ENCODE measurements at places on chromosomes 16 and 17.

DNA sequence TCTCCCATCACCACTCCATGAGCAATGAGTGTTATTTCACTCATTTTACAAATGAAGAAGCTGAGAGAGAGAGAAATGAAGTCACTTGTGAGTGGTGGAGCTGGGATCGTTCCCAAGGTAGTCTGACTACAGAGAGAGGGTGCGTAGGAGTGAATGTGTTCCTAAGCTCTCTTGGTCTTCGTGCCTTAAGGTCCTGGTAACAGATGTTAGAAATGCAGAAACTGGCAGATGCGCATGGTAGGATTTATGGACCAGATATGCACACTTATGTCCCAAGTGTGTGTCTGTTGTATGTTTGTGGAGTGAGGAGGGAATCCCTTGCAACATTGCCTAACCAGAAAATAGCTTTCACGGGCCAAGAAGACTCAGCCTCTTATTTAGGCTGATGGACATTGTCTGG, 93.2 kb upstream of the ZNF469 start:
- no peak for DNase-seq

- no peak for DNase-seq
Observed at GRCh38 chr17:57946798-57947358, 8.3 kb downstream of the CUEDC1 start.

DNA sequence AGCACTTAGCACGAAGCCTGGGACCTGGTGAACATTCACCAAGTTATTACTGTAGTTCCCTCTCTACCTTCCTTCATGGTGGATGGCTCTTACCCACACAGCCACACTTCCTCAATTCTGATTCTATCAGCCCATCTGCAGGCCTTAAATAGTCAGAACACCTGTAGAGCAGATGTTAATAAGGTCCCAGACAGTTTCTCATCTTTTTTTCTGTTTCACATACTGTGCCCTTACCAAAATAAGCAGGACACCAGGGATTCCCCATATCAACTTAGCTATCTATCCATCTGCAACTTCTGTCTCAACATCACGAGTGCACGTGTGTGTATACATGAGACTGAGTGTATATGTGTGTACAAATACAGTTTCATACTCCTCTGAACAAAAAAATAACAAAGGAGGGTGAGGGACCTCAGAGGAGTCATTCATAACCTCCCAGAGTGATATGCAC, 2.8 kb downstream of the RECQL5 start:
- DNase-seq = no peak

DNA sequence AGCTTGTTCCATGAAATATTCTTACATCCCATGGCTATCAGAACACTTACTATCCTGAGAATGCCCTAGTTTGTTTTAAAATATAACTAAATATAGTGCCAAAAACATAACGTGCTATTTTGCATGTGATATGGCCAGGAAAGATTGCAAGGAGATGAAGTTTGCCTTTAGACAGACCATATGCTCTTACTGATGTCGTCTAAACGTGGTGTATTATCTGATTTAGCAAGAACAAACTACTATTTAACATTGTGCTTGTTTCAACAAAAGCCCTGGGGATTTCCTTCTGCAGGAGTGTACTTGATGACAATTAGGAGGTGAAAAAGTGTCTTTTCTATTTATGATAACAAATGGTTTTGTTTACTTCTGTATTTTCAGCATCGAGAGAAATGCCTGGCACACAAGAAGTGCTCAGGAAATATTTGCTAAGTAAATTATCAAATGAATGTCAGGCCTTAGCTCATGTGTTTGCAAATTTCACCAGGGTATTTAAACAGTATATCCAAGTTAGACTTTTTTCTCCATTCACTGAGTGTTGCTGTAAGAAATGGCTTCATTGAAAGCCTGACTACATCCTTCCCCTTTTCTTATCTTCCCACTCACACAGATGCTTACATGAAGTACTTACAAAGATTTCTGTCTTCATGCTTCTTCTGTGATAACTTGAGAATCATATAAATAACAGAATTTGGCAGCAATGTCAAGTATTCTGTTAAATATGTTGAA, 1033.6 kb downstream of the CDH8 start:
- DNase-seq = no peak

DNA sequence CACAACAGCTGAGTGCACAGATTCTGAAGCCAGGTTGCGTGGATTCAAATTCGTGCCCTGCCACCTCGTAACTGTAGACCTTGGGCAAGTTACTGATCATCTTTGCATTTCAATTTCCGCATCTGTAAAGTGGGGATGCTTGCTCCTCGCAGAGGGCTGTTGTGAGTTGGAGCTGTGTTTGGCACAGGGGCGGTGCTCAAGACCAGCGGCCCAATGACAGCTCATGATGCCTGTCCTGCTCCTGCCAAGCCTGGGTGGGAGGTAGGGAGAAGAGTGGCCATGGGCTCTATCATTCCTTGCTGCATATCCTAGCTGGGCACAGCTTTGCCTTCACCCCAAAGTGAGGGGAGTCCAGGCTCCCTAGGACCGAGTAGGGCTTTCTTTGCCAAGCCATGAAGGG, 12.6 kb downstream of the NXPH3 start:
- no peak for DNase-seq

GRCh38 chr17:67360880-67361279, 5.5 kb downstream of the PSMD12 start:
- no peak for DNase-seq

GRCh38 chr16:894136-894535, 76.6 kb downstream of the LMF1 start:
- DNase-seq = no peak

- DNase-seq = no peak
Observed at GRCh38 chr17:61729690-61730268, 133.5 kb downstream of the BRIP1 start.

DNA sequence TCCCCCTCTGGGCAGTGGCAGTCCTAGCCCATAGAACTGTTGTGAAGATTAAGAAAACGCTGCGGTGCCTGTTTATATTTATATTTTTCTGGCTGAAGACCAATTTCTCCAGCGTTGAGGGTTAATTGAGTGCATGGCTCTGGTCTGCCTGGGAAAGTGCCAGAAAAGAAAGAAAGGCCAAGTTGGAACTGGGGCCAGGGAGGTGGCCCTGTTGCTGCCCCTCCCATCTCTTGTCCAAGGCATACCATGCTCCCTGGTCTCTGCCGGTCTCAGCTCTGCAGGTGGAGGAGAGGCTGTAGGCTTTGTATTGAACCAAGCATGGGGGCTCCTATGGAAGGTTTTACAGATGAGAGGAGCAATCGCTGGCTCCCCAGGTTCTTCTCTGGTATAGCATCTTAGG, 124.7 kb downstream of the MGAT5B start:
- DNase-seq = no peak

DNA sequence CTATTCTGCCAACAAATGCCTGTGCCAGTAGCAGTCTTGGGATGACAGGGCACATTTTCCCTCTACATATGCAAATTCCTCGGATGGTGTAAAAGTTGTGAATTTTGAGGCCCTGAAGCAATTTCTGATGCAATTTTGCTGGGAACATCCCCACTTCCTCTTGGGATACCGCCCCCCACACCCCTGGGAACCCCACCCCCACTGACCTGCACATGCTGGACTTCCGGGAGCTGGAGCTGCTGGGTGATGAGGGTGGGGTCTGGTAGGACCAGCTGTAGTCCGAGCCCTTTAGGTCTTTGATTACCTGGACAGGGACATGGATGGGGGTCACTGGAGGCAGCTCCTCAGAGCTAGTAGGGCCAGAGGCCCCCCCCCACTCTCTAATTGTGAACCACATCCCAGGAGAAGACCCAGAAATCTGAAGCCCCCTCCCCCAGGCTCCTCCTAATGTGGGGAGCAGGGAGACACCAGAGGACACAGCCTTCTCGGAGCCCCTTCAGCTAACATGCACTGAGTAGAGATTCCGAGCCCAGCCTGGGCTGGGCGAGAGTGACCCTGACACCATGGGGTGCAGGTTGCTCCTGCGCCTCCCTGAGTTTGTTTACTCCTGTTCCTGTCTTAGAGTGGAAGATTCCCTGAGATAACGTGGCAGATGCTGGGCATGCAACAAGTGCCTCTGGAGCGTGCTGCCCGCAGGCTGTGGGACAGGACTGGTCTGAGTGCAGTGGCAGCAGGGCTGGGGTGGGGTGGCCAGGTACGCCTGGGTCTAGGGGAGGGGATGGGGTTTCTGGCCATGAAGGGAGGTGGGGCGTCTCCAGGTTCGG, 9.0 kb downstream of the MTSS2 start:
- DNase-seq = peak; percentile 6

DNA sequence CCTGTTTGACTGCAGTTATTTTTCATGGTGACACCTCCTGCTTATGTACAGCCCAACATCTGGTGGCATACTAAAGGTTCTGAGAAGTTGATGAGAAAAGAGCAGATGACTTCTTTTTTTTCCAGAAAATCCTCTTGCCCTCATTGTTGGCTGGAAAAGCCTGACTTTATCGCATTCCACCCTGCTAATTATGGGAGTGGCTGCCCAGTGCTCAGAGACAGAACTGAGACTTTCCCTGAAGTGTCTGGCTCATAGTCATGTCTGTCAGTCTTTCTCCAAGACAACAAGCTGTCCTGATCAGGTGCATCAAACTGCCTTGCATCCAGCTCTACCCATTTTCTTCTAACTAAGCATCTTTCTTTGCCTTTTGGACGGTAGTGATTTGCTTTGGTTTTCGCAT, 355.2 kb downstream of the CPPED1 start:
- DNase-seq = no peak

GRCh38 chr17:82970818-82971590, 108.4 kb upstream of the METRNL start:
- DNase-seq = no peak

DNA sequence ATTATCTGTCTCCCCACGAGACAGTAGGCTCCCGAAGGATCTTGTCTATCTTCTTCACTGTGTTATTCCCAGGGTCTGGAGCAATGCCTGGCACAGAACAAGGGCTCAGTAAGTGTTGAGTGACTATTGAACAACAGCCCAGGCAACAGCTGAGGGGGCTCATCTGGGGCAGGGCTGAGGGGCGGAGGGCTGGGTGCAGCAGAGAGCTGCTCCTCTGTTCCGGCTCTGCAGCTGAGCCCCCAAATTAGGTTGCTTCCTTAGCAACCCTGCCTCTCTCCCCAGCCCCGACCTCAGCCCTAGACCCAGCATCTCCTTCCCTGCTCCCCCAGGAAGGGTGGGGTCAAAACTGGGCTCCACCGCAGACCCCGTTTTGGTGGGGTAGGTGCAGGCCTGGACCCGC, 32.2 kb downstream of the ITGAE start:
- no peak for DNase-seq

- no peak for DNase-seq
Observed at GRCh38 chr17:10993126-10993525, 155.2 kb upstream of the PIRT start.

GRCh38 chr16:23876256-23876896, 40.6 kb downstream of the PRKCB start:
- DNase-seq = no peak

GRCh38 chr17:1860978-1861377, 31.2 kb downstream of the RPA1 start:
- DNase-seq = no peak

- DNase-seq = no peak
Observed at GRCh38 chr17:44324092-44324570, 492 bp downstream of the SLC25A39 start.

DNA sequence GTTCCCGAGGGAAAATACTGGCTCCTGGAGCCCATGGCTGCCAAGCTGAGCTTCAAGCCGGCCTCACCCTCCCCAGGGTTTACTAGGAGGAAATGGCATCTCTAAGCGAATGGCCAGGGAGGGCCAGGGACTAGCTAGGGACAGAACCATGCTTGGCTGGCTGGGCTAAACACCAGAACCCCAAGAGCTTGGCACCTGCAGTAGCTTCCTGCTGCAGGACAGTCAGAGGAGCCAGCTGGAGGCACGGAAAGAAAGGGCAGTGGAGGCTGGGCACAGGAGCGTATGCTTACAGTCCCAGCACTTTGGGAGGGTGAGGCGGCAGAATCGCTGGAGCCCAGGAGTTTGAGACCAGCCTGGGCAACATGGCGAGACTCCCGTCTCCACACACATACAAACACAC, 33.7 kb downstream of the PEMT start:
- no peak for DNase-seq

- DNase-seq = peak; percentile 5
Observed at GRCh38 chr17:79559111-79559887, 51.6 kb downstream of the RBFOX3 start.

GRCh38 chr17:3400055-3400454, 1.8 kb upstream of the OR1E1 start:
- DNase-seq = no peak

GRCh38 chr17:75454193-75454592, 2.2 kb upstream of the TMEM94 start:
- no peak for DNase-seq

- DNase-seq = no peak
Observed at GRCh38 chr16:83021045-83021444, 394.3 kb downstream of the CDH13 start.

DNA sequence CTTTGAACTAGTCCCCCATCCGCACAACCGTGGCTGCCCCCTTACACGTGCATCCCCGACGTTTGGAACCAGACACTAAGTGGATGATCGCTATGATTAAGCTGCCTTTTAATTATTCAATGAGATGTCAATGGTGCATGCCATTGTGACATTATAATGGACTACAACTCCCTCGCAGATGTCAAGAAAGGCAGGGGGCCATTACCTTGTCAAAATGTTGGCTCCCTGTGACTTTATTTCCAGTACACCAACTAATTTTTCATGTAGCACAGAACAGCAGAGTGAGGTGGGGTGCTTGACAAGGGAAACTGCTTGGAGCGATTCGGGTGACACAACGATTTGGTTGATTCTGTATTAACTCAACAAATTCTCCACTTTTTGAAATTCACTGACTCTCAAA, 26.5 kb downstream of the ASIC2 start:
- no peak for DNase-seq

GRCh38 chr17:42399948-42400843, 12.0 kb upstream of the STAT3 start:
- DNase-seq = no peak

- DNase-seq = no peak
Observed at GRCh38 chr17:81306898-81307510, 11.9 kb upstream of the SLC38A10 start.

DNA sequence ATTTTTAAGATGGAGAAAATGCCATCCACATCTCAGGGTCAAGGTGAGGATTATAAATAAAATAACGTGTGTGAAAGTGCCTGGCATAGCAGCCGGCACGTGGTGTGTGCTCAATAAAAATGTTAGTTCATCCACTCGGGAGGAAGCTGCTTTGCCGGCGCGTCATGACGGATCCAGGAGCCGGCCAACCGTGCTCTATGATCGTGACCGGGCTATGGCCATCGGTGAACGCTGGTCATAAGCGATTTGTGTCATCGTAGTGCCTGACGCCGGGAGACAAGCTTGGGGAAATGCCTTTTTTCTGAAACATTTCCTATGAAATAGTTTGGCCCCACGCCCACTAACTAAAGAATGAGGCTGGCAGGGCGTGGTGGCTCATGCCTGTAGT, 74.0 kb downstream of the CMC2 start:
- DNase-seq = peak; percentile 13

GRCh38 chr17:63178530-63178929, 212.5 kb downstream of the TANC2 start:
- DNase-seq = no peak

- no peak for DNase-seq
Observed at GRCh38 chr17:17696085-17696484, 14.8 kb downstream of the RAI1 start.
